ENCODE measurements at places on chromosomes 16 and 17. TPM values are rescaled to one million over a fixed set of nuclear protein-coding genes. Genes with fewer than 3 reads are reported as not detected.

DNA sequence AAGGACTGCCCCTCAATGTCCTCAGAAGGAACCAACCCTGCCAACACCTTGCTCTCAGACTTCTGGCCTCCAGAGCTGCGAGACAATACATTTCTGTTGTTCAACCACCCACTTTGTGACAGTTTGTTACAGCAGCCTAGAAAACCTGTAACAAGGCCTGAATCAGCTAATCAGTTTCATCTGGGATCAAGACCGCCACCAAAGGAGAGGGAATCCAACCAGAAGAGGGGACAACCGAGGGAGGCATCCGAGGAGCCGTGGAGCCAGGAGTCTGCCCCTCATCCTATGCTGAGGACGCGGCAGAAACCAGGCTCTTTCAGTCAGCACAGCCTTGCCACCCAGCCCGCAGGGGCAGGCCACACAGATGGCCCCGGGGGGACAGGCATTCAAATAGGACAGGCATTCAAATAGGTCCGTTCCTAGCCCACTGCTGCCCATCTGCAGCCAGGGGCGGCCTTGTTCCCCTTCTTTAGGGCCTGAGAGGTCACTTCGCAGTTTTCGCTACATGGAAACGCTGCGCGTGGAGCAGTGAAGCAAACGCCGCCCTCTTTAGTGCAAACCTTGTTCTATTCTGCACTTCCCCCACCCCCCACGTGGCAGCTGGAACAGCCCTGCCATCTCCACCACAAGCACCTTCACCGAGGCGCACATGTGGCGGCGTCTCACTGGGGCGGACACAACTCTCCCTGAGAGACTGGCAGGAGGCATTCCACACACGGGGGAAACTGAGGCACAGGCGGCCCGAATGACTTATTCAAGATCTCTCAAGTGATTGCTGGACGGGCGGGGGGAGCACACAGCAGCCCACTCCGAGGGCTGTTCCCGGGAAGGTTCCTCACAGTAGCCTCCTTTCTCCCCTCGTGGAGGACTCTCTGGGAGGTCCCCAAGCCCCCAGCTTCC is 26.7 kb downstream of the FA2H start:
- DNase-seq = no peak

GRCh38 chr17:2613089-2613808 is 19.8 kb downstream of the PAFAH1B1 start:
- no peak for DNase-seq

DNA sequence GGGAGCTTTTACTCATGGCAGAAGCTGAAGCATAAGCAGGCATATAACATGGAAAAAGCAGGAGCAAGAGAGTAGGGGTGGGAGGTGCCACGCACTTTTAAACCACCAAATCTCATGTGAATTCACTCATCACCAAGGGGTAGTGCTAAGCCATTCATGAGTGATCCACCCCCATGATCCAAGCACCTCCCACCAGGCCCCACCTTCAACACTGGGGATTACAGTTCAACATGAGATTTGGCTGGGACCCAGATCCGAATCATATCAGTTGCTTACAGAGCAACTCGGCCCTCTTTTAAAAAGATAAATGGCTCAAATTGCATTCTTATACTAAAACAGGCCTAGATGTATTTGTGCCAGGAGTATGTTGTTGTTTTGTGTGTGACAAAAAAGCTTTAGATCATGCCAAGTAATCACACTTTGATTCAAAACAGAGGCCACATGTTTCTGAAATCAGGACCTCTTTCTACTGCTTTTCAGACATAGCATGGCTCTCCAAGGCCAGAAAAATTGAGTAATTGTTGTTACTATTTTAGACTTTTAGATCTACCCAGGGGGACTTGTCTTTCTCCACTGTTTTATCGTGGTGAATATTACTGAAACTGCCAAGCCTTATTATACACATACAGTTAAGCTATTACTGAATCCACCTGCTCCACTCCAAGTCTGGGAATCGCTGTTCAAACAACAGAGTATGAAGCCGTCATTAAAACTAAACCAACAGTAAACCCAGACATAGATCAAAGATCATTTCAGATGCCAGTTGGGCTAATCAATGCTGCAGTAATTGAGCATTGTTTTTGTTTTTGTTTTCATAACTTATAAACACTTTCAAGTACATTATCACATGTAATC is 163.3 kb downstream of the KCNJ2 start:
- DNase-seq = no peak

DNA sequence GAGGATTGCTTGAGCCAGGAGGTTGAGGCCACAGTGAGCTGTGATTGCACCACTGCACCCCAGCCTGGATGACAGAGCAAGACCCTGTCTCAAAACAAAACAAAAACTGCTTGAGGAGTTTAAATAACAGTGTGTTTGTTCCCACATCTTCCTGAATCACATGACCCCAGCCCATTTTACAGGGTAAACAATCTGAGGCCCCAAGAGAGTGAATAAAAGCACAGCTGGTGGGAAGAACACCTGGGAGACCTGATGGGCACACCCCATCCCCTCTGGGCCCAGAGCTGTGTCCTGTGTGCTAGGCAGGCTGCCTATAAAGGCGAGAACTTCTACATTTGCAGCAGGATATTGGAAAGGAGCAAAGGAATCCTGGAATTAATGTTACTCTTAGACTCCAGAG is 69.6 kb downstream of the PLXDC1 start:
- DNase-seq = no peak

- DNase-seq = no peak
Observed at GRCh38 chr17:31413874-31414549, 22.5 kb downstream of the RAB11FIP4 start.

SEBOX gene
- not detected for total RNA-seq
